ENCODE measurements at places on chromosomes 5 and 9. TPM values are rescaled to one million over a fixed set of nuclear protein-coding genes. Genes with fewer than 3 reads are reported as not detected.

The RASGEF1C gene
- not detected for total RNA-seq

The SIMC1 gene
- total RNA-seq = 8.2 TPM

The SLC22A5 gene
- 8.2 TPM for total RNA-seq

The EQTN gene
- total RNA-seq = not detected

The TMEM167A gene
- 52.7 TPM for total RNA-seq

The UGT3A2 gene
- total RNA-seq = not detected

The SAXO1 gene
- total RNA-seq = not detected

The NDUFAF2 gene
- total RNA-seq = 24.0 TPM

The RETREG1 gene
- 71.0 TPM for total RNA-seq

The CDX1 gene
- total RNA-seq = not detected

The PCDHGB5 gene
- total RNA-seq = 5.3 TPM

The LCP2 gene
- total RNA-seq = 120 TPM

The IL3 gene
- total RNA-seq = not detected

The TRMT10B gene
- 8.6 TPM for total RNA-seq

Data from subcutaneous adipose tissue (tissue), 4 donors.